ENCODE measurements at places on chromosomes 3 and 15.

DNA sequence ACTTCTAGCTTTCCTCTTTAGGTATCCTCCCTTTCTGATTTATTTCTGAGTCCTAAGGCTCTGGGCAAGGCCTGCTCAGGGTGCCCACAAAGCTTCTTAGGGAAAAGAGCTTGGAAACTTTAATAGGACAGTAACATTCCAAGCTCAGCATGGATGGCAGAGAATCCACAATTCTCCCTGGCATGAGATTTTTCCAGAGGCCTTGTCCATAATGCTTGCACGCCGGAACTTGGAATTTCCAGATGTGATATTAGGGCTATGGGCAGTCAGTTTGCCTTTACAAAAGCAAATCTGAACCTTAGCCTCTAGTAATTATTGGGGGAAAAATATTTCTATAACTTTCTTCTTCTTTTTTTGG, 139.0 kb upstream of the RBMS3 start:
- no peak for DNase-seq

DNA sequence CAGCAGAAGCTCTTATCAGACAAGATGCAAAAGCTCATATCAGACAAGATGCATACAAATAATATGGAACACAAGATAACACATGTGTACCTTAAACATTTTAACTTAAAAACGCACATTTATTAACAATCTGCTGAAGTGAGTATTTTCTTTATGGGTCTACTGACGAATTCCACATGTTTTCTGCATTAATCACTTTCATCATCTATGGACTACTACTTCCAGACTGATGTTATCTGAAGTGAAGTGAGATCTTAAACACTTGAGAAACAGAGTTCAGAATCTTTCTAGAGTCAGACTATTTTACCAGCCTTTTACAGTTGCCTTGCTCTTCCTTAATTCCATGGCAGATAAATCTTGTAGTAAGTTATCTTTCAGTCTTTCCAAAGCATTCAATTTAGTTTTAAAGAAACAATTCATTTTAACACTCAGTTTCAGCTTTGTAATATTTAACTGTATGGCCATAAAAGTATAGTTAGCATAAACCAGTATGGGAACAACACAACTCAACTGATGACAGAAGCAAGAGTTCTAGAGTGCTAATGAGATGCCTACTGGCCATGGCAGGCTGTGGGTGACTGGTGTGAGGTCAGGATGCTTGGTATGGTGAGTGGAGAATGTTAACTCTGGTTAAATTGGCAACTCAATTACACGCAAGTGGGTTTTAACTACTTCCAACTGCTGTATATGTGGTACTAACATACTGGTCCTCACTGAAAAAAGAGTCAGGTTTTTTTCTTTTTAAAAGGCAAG, 9.8 kb downstream of the CMTM6 start:
- DNase-seq: no peak

GRCh38 chr3:177838766-177839350, 641.6 kb upstream of the TBL1XR1 start:
- no peak for DNase-seq

DNA sequence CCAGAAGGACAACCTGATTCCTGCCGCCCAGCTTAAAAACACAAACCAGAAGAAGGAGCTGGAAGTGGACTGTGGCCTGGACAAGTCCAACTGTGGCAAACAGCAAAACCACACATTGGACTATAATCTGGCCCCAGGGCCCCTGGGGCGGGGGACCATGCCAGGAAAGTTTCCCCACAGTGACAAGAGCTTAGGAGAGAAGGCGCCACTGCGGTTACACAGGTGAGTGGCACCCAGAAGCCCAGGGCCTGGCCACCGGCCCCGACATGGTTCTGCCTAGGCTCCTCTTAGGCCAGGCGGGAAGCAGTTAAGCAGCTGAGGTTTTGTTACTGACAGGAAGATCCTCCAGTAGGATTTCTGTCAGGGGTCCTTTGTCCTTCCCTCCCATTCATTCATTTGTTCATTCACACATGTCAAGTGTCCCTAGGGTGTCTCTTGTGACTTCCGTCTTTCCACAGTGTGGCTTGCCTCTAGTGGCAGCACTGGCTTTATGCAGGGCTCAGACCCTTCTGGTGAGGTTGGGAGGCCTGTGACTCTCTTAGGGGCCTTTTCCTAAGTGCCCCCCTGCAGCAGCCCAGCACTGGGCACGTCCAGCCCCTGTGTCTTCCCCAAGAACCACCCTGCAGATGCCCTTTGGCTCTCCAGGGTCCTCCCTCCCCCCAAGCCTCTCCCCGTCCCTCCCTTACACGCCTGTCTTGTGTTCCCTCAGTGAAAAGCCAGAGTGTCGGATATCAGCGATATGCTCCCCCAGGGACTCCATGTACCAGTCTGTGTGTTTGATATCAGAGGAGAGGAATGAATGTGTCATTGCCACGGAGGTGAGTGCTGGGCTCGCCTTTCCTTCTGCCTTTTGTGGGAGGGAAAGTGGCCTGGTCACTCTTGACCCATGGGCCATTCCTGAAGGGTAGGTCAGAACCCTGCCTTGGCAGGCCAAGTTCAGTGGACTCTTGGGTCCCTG, 7.8 kb downstream of the DLL4 start:
- no peak for DNase-seq

GRCh38 chr3:128617557-128618397, 32.8 kb downstream of the RPN1 start:
- DNase-seq: peak; percentile 99

- DNase-seq: no peak
These were observed 2.7 kb downstream of the MLF1 start for GRCh38 chr3:158573714-158574113.
